ENCODE measurements at places on chromosomes 16 and 17.

DNA sequence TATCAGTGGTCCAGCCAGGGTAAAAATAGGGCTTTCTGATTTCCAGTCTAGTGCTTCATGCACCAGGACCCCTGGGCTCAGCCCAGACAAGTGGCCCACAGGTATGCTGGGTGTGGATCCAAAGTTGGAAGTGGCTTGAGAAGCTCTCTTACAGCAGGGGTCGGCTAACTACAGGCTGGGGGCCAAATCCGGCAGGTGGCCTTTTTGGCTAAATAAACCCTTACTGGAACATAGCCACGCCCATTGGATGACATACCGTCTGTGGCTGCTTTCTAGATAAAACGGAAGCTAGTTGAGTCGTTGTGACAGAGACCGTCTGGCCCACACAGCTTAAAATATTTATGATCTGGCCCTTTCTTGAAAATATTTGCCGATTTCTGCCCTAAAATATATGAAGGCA lies 119.0 kb upstream of the CDC42EP4 start:
- DNase-seq = no peak

GRCh38 chr17:44198721-44199552 lies 747 bp downstream of the ATXN7L3 start:
- peak; percentile 47 for DNase-seq

DNA sequence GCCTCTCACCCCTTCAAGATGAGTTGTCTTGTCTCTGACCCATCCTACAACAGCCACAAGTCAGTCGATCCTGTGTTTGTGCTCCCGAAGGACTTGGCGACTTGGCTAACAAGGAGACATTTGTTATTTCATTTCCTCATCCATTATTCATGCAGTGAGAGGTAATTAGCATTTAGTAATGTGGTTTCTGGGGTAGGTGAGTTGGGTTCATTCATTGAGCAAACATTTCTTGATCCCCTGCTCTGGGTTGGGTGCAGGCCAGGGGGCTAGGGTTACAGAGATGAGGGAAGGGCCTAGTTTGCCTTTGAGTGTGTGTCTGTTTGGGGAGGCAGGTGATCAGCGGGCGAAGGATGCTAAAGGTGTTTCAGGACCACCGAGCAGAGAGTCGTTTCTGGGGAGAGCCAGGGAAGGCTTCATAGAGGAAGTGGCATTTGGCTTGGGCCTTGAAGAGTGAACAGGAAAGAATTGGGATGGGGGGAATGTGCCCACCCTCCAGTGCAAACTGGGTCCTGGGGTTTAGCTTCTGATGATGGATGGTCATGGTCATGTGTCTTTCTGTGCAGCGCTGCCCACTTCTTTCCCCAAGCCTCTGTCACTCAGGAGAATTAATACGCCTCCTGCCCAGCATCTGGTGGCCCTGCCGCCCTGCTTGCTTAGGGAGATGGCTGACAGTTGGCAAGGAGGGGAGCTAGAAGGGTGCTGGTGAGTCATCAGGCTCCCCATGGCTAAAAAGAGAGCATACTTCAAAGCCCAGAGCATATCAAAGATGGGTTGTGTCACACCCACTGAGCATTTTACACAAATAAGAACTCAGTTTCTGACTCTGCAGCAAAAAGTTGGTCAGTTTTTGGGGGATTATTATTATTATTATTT lies 38.5 kb downstream of the MSI2 start:
- DNase-seq = no peak

- no peak for DNase-seq
Measured at GRCh38 chr17:3983606-3984484, 19.6 kb upstream of the ATP2A3 start.

DNA sequence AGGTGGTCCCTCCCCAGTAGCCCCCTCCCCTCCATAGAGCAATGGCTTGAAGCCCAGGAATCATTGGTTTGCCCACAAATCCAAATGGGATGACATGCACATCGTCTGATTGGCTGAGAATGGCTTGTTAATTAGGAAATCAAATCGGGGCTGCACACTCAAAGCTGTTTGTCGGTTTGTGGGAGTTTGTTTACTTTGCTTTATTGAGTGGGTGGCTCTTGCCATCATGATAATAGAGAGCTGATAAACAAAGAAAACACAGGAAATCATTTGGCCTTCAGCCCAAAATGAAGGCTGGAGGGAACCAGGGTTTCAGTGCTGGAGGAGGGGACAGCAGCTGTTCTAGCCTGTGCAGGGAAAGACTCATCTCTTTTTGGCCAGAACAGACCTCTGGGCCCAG lies 316.3 kb downstream of the CBLN1 start:
- no peak for DNase-seq

- DNase-seq = peak; percentile 64
Measured at GRCh38 chr17:59105852-59106462, 723 bp downstream of the TRIM37 start.

DNA sequence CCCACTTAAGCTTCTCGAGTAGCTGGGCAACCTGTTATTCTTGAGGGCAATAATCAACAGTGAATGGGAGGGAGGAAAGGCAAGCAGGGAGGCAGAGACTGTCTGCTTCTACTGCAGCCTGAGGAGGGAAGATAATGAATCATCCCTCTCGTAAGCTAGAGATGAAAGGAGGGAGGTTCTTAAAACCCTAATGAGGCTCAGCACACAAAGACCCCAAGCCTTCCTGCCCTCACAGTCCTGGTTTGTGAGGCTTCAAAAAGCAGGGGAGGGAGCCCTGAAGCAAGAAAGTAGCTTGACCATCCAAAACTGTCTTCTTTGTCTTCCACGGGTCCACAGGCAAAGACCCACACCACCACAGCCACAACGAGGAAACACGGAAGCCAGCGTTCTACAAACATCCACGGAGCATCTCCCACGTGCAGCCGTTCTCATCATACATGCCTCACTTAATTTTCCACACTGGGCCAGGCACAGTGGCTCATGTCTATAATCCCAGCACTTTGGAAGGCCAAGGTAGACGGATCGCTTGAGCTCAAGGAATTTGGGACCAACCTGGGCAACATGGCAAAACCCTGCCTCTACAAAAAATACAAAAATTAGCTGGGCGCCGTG lies 1.8 kb downstream of the PIK3R5 start:
- no peak for DNase-seq

DNA sequence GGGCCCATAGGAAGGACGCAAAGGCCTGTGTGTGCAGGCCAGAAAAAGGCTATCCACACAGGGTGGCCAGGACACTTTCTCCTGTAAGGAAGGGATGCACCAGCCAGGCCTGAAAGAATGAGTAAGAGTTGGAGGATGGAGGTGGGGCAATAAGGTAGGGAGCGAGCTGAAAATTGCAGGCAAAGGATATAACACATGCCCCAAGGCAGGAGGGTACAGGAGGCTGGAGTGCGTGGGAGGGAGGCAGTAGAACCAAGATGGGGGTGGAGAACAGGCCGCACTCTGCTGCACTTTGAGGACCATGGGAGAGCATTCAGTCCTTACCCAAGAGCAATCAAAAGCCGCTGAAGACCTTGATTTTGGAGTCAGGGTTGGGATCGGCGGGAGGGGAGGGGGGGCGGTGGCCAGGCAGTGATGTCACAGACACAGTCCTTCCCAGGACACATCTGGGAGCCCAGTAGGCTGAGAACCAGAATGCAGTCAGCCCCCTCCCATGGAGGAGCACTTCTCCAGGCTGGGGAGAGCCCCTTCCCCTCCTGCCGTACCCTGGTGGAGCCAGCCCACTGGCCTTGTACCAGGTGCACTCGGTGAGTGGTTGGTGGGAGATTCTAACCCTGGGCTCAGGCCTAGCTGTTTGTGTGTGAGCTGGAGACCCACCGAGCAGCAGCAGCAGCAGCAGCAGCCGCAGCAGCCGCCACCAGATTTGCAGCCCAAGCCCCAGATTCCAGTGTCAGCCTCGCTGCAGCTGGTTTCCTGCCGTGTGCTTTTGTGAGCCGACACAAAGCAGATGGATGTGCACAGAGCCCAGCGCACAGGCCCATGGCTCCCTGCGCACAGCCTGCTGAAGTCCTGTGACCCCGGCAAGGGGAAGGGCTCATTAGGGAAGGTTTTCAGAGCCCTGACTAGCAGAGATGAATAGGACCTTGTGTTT lies 17.5 kb downstream of the ANKRD40 start:
- DNase-seq = no peak

GRCh38 chr16:67961551-67961957 lies 6.9 kb downstream of the SLC12A4 start:
- DNase-seq = no peak

DNA sequence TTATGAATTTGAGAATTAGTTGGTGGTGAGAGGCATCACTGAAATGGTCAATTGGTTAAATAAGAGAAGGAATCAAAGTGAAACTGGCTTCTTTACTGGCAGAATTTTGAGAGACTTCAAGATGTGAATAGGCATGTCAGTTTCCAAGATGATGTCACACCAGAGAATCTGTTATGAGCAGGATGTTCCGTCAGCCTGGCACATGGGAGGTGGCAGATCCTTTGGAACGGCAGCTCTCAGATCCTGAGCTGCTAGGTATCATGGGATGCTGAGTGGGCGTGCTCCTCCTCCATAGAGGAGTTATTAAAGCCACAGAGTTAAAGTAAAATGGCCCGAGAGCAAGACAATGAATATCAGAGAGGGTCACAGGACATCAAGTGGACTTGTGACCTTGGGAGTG lies 444.3 kb upstream of the HSBP1 start:
- no peak for DNase-seq

All from activated T-helper 1 cell treated with Interleukin-2 at 50 U/mL for 16 hours (primary cell).